ENCODE measurements at places on chromosomes 1 and 21.

DNA sequence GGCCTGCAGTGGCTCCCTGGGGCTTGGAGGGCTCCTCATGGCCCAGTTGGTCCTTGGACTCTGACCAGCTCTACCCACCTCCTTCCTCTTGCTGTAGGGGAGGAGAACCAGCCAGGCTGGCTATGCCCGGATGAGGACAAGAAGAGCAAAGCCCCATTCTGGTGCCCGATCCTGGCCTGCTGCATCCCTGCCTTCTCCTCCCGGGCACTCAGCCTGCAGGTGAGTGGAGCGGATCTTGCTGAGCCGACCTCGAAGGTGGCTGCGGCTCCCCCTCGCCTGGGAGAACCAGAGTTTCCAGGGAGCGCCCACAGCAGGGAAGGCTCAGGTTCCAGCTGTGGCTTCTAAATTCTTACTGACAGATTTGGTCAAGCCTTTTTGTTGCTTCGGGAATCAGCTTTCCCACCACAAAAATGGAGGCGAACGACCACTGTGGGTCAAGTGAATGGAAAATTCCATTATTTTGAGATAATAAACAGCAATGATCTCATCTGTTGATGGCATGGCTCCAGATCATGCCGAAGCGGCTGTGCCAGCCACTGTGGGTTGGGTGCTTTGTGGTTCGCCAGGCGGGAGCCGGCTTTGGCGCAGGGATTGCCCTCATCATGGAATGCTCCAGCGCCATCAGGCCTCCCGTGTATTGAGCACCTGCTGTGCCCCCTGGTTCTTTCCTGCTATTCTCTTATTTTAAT, 106.5 kb upstream of the ACTL8 start:
- no peak for DNase-seq

DNA sequence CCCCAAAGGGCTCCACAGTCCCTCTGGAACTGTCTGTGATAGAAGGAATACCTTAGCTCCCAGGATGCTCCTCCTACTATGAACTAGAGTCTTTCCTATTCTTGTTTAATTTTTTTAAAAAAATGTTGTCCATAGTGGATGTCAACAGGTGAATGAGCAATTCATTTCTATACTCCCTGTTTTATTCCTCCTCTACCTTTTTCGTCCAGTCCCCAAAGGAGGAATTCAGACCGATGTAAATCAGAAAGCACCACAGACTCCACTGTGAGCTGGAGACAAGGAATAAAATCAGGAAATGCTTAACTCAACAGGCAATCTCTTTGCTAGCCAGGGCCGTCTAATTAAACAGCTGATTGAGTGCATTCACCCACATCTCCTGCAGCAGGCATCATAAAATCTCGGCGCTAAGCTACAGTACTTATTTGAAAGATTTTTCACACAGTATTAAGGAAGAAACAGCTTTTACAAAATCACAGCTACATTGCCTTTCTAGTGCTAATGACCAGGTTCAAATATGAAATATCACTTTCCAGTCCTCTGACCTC, 381.6 kb downstream of the SIPA1L2 start:
- no peak for DNase-seq

- peak; percentile 42 for DNase-seq
Measured at GRCh38 chr1:42931911-42932422, 26.7 kb downstream of the SLC2A1 start.

DNA sequence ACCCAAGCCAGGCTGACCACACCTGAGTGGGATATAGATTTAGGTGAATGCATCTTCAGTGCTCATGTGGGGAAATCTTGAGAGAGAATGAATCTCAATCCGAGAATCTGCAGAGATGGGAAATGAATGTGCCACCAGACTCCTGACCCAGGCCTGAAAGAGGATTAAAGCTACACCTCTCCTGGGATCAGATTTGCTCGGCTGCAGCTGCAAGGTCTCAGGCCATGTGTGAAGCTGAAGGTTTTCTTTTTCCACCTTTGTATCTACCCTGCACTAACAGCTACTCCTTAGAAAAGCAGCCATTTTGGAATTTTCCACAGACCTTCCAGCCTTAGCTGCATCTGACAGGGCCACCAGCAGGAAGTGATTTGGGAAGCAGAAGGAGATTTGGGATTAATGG, 18.3 kb downstream of the GPR3 start:
- DNase-seq, result no peak

- DNase-seq, result no peak
Measured at GRCh38 chr1:12171206-12172041, 4.6 kb downstream of the TNFRSF1B start.

DNA sequence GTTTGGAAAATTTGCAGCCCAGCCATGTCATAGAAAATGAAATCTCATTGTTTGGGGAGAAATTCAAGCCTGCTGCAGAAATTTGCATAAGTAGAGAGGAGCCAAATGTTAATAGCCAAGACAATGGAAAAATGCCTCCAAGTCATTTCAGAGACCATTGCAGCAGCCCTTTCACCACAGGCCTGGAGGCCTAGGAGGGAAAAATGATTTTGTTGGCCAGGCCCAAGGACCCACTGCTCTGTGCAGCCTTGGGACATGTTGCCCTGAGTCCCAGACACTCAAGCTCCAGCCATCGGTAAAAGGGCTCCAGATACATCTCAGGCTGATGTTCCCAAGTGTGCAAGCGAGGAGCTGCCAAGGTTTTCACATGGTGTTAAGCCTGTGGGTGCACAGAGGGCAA, 1.1 kb downstream of the KRTAP19-2 start:
- DNase-seq, result no peak

DNA sequence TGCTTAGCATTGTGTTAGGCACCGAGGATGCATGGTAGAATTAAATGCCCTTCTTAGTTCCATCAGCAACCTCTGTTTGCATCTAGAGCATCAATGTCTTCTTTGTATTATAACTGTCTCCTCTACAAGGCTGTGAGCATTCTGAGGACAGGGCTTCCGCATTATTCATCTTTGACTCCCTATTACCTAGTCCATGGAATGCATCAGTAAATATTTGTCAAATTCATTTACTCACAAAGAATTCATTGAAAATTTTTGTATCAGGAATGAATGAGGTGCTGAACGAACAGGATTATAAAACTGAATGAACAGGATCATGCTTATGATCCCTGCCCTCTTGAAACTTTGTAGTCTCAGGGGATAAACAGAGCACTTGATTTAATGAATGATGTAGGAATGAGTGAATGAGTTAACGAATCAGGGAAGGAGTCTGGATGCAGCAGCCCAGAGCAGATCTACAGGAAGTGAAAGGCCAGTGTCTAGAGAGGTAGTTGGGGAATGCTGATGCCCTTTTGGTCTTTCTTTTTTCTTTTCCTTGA, 2.8 kb downstream of the RHBDL2 start:
- no peak for DNase-seq

DNA sequence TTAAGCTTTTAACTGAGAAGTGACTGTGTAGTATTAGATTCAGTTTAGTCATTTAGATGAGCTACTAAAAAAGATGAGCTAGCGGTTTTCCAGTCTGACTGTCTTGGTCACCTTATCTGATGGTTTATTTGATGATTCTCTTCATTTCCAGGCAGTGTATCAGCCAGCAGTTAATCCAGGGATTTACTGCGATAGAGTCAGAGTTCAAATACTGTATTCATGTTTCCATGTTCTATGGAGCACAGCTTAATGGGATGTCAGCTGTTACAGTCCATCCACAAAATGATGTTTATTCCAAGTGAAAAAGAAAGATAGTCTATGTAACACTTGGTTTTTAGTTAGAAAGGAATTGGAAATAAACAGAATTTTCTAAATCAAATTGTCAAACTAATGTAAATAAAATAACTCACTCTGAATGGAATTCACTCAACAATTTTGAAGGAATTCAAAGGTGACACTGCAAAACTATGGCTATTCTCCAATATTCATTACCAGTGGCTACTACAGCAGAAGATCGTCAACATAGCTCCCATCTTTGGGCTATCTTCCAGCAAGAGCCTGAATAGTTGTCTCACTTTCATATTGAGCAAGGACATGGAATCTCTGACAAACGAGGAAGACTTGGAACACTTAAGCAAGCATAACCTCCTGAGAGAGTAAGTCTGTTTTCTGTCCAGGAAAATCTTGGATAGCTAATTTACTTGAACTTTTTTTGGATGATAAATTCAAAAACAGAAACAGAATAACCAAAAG, 54.6 kb upstream of the DPT start:
- DNase-seq, result no peak

DNA sequence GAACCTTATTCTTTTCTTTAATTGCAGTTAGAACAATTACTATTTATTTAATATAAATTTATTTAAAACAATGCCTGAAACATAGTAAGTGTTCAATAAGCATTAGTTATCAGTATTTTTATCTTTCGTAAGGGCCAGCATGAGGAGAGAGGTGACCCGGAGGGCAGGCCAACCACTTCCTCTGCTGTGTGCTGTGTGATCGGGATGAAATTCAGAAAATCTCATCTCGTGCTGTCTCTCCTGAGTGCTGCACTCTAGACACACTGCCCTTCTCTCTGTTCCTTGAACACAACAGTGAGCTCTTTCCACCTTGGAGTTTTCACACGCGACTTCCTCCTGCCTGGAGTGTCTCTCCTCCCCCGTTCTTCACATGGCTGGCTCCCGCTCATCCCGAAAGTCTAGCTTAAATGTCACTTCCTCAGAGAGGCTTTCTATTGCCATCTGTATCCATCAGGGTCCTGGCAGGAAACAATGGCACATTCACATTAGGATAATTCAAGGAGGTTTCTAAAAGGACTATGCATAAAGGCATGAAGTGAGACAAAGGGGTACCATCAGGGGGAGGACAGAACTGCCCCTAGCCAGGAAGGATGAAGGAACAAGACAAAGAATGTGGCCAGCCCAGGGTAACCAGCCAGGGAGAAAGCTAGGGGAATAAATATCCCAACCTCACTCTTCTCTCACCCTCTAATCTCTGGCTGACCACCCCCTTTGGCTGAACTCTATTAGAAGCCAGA, 142.6 kb upstream of the GJB5 start:
- no peak for DNase-seq

GRCh38 chr1:97050506-97050905, 328.9 kb downstream of the PTBP2 start:
- no peak for DNase-seq

GRCh38 chr1:187872550-187872949, 1043.8 kb downstream of the PLA2G4A start:
- DNase-seq, result no peak

GRCh38 chr1:39144924-39145323, 59.6 kb upstream of the MACF1 start:
- no peak for DNase-seq

GRCh38 chr1:6118415-6118814, 61.7 kb downstream of the CHD5 start:
- DNase-seq, result no peak

GRCh38 chr1:220186752-220187151, 85.5 kb downstream of the RAB3GAP2 start:
- no peak for DNase-seq

- peak; percentile 62 for DNase-seq
Measured at GRCh38 chr1:45569962-45570581, 13.8 kb upstream of the NASP start.

DNA sequence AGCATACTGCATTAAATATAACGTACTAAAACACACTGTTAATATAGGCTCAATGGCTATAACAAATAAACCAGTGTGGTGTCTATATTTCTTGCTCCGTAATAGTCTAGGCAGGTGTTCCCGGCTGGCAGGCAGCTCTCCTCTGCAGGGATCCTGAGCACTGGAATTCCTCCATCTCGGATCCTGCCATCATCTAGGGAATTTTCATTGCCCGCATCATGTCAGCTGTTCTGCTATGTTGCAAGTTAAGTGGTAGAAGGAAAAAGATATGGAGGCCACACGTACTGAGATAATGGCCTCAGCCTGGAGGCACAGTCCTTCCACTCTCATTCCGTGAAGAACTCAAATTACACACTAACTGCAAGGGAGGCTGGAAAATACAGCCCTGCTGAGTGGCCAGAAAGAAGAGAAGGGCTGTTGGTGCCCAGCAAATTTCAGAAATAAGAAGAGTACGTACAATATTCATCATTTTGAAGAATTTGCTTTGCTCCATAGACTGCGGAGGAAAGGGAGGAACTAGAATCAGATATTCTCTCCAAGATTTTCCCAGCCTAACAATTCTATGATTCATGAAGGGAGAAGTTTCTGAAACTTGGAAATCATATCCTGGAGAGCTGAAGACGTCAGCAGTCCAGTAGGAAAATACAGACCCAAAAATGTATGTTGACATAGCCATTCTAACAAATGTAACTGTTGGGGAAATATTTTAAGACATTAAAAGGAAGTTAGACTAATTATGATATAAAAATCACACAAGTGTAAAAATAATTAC, 263.3 kb downstream of the MRPL39 start:
- no peak for DNase-seq

DNA sequence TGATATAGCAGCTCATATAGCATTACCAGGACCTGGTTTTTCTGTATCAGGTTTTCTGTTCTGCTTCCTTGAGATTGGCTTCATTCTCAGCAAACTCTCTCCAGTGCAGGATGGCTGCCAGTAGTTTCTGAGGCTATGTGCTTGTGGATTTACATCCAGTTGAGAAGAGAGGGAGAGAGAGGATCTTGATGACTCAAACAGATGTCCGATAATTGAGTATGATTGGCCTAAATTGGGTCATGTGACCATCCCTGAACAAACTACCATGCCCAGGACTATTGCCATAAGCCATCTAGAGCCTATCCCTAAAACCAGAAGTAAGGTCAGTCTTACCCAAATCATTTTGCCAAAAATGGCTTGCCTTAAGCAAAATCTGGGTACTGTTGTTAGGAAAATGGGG, 18.1 kb upstream of the PSMA5 start:
- no peak for DNase-seq

DNA sequence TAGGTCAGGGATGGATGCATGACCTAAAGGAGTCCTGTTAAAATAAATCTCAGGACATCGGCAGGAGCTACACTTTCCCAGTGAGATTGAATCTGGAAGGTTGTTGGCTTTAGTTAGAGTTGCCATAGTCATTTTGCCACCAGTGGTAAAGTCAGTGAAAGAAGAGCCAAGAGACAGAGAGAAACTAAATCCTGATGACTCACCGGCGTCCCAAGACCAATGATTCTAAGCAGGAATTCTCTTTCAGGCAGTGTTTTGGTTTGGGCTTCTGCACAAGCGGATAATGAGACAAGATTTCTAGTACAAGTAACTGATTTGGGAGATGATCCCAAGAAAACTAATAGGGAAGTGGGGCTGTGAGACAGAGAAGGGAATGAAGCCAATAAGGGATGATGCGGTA, 88.8 kb upstream of the ETS2 start:
- no peak for DNase-seq

GRCh38 chr1:241355311-241356010, 1.5 kb downstream of the RGS7 start:
- DNase-seq, result no peak

GRCh38 chr21:40568807-40569206, 278.2 kb downstream of the DSCAM start:
- DNase-seq, result no peak

- no peak for DNase-seq
Measured at GRCh38 chr1:6348511-6349191, 44.9 kb downstream of the ACOT7 start.

Measured in activated CD4-positive, alpha-beta T cell treated with anti-CD3 and anti-CD28 coated beads for 24 hours (primary cell).